Right lobe of liver (tissue), 6 donors: ENCODE measurements at places on chromosomes 4 and X. TPM values are rescaled to one million over a fixed set of nuclear protein-coding genes. Genes with fewer than 3 reads are reported as not detected.
A peak's percentile ranks its signal among the peaks of the same experiment; 100 is the strongest.

GATA1 gene
- total RNA-seq, result 0.37 TPM

ART3 gene
- not detected for total RNA-seq

FAM53A gene
- total RNA-seq, result 0.56 TPM

FGF5 gene
- not detected for total RNA-seq

ANAPC10 gene
- total RNA-seq, result 6.0 TPM

GPR119 gene
- total RNA-seq, result not detected

TCEAL3 gene
- 2.0 TPM for total RNA-seq

CLIC2 gene
- total RNA-seq, result 11.0 TPM

KLHL4 gene
- 0.58 TPM for total RNA-seq

PSAPL1 gene
- total RNA-seq, result not detected

DNA sequence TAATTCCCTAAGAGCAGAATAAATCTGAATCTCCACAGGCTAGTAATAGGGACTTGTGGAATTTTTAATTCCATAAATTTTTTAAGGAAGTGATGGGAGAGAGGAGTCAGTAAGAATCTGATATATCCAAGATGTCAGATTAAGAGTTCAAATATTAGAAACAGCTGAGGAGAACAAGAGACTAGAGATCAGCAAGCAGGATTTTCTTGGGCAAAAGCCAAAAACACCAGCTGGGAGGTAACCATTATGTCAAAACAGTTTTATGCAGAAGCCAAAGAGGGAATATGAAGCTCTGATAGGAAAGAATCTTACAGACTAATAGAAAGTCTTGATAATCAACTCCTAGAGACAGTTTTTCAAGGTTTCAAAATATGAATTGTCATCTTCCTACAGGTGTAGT, 72.2 kb upstream of the RBPJ start:
- no peaks in the 10 kb centered on the region for H3K4me1 ChIP-seq
- no peak for DNase-seq
- H3K27me3 ChIP-seq, result no peaks in the 10 kb centered on the region

- H3K4me3 ChIP-seq, result no peak overlapping the region
- peak; percentile 17 for DNase-seq
- H3K27me3 ChIP-seq, result no peaks in the 10 kb centered on the region
- no peak overlapping the region for H3K27ac ChIP-seq
Measured at GRCh38 chr4:126715067-126715466, 917.7 kb upstream of the INTU start.

GRCh38 chrX:94256396-94256795, 582.4 kb downstream of the FAM133A start:
- H3K27me3 ChIP-seq, result no peaks in the 10 kb centered on the region
- no peak for DNase-seq
- no peaks in the 10 kb centered on the region for H3K4me1 ChIP-seq

- H3K27me3 ChIP-seq, result no peaks in the 10 kb centered on the region
- H3K27ac ChIP-seq, result no peak overlapping the region
- no peak for DNase-seq
- H3K4me3 ChIP-seq, result no peak overlapping the region
- no peaks in the 10 kb centered on the region for H3K4me1 ChIP-seq
Measured at GRCh38 chr4:74632634-74633033, 161.7 kb downstream of the BTC start.

DNA sequence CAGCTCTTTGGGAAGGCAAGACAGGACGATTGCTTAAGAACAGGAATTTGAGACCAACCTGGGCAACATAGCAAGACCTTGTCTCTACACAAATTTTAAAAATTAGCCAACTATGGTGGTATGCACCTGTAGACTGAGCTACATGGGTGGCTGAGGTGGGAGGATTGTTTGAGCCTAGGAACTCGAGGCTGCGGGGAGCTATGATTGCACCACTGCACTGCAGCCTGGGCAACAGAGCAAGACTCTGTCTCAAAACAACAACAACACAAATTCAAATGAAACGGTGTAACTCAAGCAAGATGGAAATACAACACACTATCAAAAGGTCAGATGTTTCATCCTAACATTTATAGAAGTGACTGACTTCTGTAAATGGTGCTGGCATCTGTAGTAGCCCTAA, 37.1 kb downstream of the XG start:
- no peak overlapping the region for H3K4me3 ChIP-seq
- no peaks in the 10 kb centered on the region for H3K27me3 ChIP-seq
- H3K27ac ChIP-seq, result no peak overlapping the region
- no peaks in the 10 kb centered on the region for H3K36me3 ChIP-seq

GRCh38 chr4:56062526-56063145, 113.9 kb downstream of the CEP135 start:
- no peaks in the 10 kb centered on the region for H3K36me3 ChIP-seq
- H3K4me1 ChIP-seq, result no peaks in the 10 kb centered on the region
- no peaks in the 10 kb centered on the region for H3K27me3 ChIP-seq
- H3K27ac ChIP-seq, result no peak overlapping the region

- H3K4me3 ChIP-seq, result no peak overlapping the region
- H3K27ac ChIP-seq, result no peak overlapping the region
- H3K27me3 ChIP-seq, result no peaks in the 10 kb centered on the region
- H3K4me1 ChIP-seq, result peaks cover 35% of the 10 kb centered on the region
- DNase-seq, result no peak
Measured at GRCh38 chr4:145734576-145735346, 54.8 kb downstream of the C4orf51 start.

GRCh38 chr4:104470770-104471169, 23.9 kb downstream of the CXXC4 start:
- H3K36me3 ChIP-seq, result no peaks in the 10 kb centered on the region
- H3K4me3 ChIP-seq, result no peak overlapping the region
- H3K27me3 ChIP-seq, result no peaks in the 10 kb centered on the region
- H3K27ac ChIP-seq, result no peak overlapping the region

DNA sequence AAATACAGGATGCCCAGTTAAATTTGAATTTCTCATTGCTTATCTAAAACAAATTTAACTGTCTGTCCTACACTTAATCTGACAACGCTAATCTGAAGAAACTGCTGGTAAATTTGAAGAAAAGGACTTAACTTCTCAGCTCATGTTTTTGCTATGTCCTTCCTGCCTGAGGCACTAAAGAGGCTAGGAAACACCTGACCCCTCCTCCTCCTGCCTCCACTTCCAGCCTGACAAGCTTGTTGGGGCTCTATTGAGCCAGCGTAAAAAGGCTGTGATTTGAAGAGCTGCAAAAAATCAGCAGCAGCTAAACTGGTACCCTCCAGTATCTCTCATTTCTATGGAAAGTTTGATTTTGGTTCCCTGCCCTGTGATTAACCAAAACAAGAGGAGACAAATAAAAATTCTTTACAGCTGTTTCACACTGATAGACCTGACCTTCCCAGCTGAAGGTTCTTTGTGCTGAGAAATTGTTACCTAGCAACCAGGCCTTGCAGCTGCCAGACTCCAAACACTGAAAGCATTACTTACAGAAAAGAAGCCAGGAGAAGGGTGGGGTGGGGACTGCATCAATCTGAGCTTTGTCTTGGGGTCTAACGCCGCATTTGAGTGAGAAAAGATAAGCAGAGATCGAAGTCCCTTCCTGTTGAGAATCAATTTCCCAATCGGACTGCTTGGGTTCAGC, 35.0 kb downstream of the DCX start:
- H3K36me3 ChIP-seq, result no peaks in the 10 kb centered on the region
- H3K27me3 ChIP-seq, result no peaks in the 10 kb centered on the region
- no peak overlapping the region for H3K27ac ChIP-seq
- H3K4me3 ChIP-seq, result no peak overlapping the region
- H3K4me1 ChIP-seq, result no peaks in the 10 kb centered on the region

- DNase-seq, result no peak
- H3K4me3 ChIP-seq, result no peak overlapping the region
- H3K27ac ChIP-seq, result no peak overlapping the region
- H3K36me3 ChIP-seq, result no peaks in the 10 kb centered on the region
Measured at GRCh38 chr4:74237425-74237966, 70.8 kb upstream of the EPGN start.

DNA sequence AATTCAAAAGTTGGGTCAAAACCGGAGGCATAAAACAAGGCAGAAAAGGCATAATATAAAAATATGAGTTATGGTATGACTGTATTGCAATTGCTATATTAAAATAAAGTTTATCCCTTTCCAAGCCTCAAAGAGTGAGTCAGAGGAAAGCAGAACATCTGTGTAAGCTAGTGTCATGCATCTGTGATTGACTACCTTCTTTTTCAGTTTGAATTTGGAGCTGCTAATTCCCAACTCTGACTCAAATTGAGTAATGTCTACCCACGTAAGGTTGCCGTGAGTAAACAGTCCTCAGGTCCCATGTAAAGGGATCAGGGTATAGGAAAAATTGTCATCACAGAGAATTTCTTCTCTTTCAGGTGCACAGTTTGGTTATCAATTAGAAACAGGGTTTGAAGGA, 6.5 kb upstream of the SLITRK4 start:
- no peaks in the 10 kb centered on the region for H3K27me3 ChIP-seq
- no peaks in the 10 kb centered on the region for H3K4me1 ChIP-seq
- no peak overlapping the region for H3K27ac ChIP-seq
- H3K4me3 ChIP-seq, result no peak overlapping the region
- H3K36me3 ChIP-seq, result no peaks in the 10 kb centered on the region

DNA sequence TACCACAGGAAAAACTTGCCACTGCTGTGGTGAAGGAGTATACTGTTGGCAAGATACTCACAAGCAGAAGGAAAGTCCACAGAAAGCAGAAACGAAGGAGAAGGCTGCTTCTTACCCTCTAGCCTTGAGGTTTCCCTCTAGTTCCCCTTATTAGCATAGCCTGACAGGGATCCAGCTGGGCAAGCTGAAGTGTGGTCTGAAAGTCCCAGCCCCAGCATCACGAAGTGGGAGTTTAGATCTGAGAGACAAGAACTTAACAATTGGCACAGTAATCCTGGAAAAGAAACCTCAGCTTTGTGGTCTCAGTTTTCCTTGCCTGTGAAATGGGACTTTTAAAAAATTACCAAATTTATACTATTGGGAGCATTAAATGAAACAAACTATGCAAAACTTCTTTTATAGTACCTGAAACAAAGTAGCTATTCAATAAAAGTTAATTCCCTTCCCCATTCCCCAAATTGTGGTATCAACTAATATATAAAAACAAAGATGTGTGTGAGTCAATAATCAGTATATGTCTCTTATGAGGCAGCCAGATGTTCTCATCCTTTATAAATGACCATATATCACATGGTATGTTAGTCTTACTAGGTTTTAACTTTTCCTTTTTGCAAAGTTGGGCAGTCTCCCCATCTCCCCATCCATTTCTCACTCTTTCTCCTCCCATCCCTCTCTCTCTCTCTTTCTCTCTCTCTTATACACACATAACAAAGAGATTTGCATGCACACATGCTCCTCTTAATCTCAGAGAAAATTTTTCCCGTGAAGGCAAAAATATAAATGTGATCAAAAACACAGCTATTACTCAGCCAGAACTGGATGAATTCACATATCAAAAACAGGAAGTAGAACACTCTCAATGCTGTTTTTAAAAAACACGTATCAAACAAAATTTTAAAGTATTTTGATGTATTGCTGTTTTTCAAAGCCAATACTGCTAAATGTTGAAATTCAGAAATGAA, 57.8 kb downstream of the SCFD2 start:
- H3K36me3 ChIP-seq, result no peaks in the 10 kb centered on the region
- H3K4me3 ChIP-seq, result no peak overlapping the region
- H3K27ac ChIP-seq, result no peak overlapping the region
- H3K4me1 ChIP-seq, result no peaks in the 10 kb centered on the region
- no peak for DNase-seq

- no peak for DNase-seq
- no peak overlapping the region for H3K27ac ChIP-seq
Measured at GRCh38 chr4:10092481-10093270, 23.9 kb downstream of the WDR1 start.

- DNase-seq, result no peak
- no peaks in the 10 kb centered on the region for H3K4me1 ChIP-seq
- no peaks in the 10 kb centered on the region for H3K27me3 ChIP-seq
- peak overlapping the region; percentile 37 for H3K27ac ChIP-seq
Measured at GRCh38 chr4:158169506-158169905, 3.3 kb downstream of the GASK1B start.

- no peak for DNase-seq
- H3K27me3 ChIP-seq, result no peaks in the 10 kb centered on the region
- no peak overlapping the region for H3K27ac ChIP-seq
- no peaks in the 10 kb centered on the region for H3K36me3 ChIP-seq
Measured at GRCh38 chr4:17189401-17189720, 290.9 kb upstream of the LDB2 start.

- H3K4me3 ChIP-seq, result no peak overlapping the region
- H3K27me3 ChIP-seq, result no peaks in the 10 kb centered on the region
- no peaks in the 10 kb centered on the region for H3K36me3 ChIP-seq
- H3K4me1 ChIP-seq, result no peaks in the 10 kb centered on the region
- no peak for DNase-seq
Measured at GRCh38 chr4:54433686-54434085, 204.6 kb downstream of the PDGFRA start.

DNA sequence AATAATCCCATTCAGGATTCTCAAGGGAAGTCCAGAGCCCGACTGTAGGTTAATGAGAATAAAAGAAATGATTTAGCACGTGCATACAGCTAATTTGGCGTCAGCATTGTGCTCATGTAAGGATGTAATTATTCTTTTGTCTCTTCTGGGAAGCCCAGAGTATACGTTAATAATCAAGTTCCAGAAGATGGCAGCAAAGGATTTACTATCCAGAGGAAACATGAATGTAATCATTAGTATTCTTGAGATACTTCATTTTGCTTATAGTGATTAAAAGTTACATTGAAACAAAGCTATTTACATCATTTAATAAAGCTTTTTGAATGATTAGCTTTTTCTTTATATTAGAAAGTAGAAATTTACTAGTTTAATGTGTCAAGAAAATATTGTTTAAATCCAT, 27.1 kb upstream of the MAP9 start:
- H3K4me3 ChIP-seq, result no peak overlapping the region
- no peaks in the 10 kb centered on the region for H3K4me1 ChIP-seq
- H3K27me3 ChIP-seq, result no peaks in the 10 kb centered on the region
- DNase-seq, result no peak
- H3K36me3 ChIP-seq, result no peaks in the 10 kb centered on the region
- H3K27ac ChIP-seq, result no peak overlapping the region
